ENCODE measurements at places on chromosomes 5 and 9.

DNA sequence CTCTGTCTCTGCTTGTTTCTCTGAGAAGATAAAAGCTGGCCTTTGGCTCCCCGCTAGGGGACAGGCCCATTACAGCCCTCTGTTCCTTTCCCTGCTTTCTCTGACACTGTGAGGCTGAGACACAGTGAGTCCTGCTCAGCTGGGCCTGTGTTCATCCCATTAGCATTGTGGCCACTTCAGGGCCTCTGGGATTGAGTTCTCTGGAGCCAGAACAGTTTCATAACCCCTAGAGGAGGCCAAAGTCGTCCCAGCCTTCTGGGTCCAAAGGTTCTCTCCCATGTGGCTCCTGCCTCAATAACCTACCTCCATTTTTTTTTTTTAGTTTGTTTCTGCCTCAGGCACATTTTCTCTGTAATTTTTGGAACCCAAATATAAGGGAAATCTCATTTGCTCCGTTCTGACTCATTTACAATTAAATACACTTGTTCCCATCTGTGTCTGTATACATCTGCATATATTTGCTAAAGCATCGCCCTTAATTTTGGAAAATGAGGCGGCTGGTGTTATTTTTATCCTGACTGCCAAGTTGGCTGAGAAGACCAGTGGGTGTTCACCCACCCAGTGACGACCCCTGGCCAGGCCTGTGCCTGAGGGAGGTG, 27.3 kb upstream of the CTNNA1 start:
- DNase-seq, result no peak

DNA sequence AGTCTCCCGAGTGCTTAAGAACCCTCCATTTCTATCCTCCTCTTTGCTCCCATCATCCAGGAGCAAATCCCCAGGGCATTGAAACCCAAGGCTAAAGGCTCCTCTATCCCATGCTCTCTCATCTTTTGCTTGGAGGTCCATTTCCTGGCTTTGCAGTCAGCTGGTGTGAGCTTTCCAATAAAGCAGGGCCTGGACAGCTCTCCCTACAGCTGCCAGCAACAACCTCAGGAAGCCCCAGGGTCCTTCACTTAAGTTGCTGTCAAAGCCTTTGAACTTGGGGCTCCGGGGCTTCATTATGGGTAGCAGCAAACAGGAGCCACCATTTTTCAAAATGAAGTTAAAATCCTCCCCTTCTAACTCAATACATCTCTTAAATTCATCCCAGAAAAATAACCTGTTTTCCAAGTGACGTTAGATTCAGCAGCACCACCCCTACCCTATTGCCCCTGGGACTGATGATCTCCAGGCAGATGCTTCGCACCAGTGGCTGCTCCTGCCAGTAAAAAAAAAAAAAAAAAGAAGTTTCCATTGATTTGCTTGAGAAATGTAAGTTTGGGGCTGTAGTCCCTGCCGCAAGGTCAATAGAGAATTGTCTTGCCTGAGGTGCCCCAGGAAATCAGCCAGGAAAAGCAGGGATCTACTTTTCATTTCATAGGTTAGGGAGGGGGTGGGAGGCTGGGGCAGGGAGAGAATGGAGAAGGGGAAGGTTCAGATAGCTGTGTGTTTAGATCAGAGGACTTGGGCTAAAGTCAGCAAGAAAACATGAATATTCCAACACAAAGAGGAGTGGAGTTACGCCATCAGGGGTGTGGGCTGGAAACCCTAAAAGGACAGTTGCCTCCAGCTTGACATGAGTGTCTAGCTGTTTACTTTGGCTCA, 83.8 kb upstream of the IL6ST start:
- DNase-seq, result no peak

- no peak for DNase-seq
Observed at GRCh38 chr5:173278172-173278571, 43.2 kb upstream of the NKX2-5 start.

GRCh38 chr5:35036536-35036935, 11.2 kb downstream of the AGXT2 start:
- no peak for DNase-seq

- DNase-seq, result no peak
Observed at GRCh38 chr9:93226819-93227218, 42.9 kb downstream of the WNK2 start.

DNA sequence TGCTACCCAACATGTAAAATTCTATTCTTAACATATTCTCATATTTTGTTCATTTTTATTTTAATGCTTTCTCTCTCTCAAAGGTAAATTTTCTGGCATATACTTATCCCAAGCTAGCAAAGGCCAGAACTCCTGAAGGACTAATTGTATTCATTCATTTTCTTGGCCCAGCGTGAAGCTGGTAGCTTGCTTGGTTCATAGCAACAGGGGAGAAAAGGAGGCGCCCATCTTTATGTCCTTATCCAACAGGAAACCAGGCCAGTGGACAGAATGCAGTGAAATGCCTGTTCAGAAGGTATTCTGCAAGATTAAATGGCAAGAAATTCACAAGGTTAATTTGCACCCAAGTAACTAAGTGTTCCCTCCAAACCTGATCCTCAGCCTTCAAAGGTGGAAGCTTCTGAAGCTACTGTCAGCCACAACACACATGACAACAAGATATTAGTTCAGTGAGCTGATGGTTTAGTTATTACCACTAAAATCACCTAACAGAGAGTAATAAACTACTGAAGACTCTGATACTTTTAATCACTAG, 5.6 kb downstream of the EFNA5 start:
- DNase-seq, result no peak
